ENCODE measurements at places on chromosomes 16 and 17.

DNA sequence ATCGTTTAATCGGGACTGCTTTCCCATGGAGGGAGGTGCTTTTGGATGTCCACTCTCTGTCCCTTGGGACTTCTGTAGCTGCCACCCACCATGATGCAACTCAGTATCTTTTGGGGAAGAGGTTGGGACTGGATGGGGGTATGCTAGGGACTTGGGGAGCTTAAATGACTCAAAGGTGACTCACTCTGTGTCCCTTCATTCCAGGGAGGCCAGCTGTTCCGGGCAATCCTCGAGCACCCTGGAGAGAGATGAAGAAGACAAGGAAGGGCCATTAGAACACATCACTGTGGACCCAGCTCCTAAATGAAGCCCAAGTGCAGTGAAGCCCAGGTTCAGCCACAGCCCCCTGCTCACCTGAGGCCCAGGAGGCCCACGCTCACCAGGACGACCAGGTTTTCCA lies 4.6 kb downstream of the COL1A1 start:
- DNase-seq, result no peak

DNA sequence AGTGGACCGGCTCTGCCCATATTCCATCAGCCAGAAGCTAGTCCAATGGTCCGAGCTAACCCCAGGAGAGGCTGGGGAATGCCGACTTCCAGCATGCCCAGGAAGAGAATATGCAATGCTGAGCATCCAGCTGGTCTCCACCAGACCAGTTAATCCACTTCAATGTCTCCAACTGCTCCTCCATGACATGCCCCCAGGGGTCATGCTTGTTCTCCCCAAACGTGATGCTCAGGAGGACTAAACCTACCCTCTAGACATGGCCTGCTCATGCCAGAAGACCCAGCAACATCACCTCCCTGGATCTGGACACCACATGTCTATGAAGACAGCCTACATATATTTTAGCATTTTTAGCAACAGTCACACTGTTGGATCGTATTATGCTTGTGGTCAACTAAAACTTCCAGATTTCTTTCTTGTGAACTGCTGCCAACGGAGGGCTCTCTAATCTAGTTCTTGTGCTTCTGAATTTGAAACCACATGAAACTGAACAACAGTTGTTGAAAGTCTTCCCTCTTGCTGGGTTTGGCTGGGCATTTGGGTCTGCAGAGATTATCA lies 245.1 kb downstream of the SOX9 start:
- DNase-seq, result no peak

GRCh38 chr17:66431910-66432309 lies 129.5 kb downstream of the PRKCA start:
- DNase-seq, result no peak

GRCh38 chr16:9328411-9328810 lies 237.0 kb downstream of the HAPSTR1 start:
- DNase-seq, result peak; percentile 60

DNA sequence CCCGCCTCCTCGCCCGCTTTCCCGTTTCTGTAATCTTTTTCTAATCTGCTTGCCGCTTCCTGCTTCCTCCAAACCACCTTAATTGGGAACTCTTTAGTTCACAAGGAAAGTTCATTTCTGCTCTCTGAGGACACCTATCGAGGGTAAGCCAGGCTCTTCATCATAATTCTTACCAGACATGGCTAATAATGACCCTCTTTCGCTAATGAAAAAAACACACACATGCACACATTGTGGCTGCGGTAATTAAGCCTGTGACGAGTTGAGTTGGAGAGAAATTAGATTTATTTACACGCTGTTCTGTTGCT lies 100.6 kb downstream of the ZNF423 start:
- DNase-seq, result peak; percentile 77
